Activated CD4-positive, alpha-beta T cell treated with anti-CD3 and anti-CD28 coated beads for 1 hour (primary cell): ENCODE measurements at places on chromosomes 6 and 20.

- DNase-seq, result no peak
These were observed 249.2 kb upstream of the QKI start for GRCh38 chr6:163165155-163165910.

GRCh38 chr6:2109796-2110195, 135.6 kb downstream of the GMDS start:
- DNase-seq, result no peak

- DNase-seq, result no peak
These were observed 105.3 kb upstream of the BMP5 start for GRCh38 chr6:55980627-55981211.

DNA sequence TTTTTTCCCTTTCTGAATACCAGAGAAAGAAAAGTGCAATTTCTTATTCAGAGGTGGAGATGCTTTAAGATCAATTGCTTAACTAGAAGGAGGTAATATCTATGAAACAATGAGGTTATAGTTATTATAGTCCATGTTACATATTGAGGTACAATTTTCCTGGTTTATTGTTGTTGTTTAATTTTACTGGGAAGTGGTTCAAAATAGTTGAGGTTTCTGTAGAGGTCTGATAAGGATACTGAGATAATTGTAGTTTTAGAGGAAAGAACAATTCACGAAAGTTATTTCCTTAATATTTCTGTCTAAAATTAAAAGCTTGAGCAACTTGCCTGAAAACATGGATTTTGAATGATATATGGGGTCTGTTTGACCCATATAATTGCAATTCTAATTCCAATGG, 51.4 kb downstream of the DOK5 start:
- DNase-seq, result no peak

GRCh38 chr6:118551063-118552053, 3.3 kb downstream of the PLN start:
- DNase-seq, result no peak

- no peak for DNase-seq
These were observed 245.4 kb upstream of the ASCC3 start for GRCh38 chr6:101126501-101126900.

DNA sequence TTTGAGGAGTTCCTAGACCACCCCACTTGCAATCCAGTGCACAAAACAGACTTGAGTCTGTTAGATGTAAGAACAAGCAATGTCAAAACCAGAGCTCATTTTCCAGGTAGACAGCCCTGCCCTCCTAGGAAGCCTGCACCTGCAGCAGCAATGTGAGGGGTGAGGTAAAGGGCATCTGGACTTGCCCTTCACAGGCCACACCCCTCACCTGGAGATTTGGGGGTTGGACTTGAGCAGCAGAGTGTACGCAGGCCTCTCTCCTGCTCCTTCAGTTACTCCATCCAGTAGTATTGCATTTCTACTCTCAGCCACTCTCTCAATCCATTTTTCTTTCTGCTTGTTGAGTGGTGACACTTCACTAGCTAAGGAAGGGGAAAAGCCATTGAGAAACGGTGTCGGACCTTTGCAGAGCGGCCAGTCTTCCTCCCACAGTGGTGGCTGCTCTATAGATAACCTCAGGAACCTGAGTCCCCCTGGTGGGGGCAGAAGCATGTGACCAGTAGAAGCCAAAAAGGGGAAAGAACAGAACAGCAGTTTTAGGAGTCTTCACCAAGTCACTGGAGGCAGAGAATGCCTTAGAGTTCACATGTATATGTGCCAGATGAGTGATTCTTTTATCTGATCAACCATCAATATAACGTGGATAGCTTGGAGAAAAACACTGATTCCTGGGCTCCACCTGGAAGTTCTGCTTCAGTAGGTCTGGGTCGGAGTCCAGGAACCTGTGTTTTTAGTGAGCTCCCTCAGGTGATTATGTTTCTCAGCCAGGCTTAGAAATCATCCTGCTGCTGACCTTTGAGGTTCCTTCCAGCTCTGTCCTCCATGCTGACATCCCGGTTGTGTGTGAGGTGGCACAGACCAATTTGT, 28.0 kb downstream of the ARFGEF2 start:
- DNase-seq, result no peak

GRCh38 chr6:139343052-139343750, 31.2 kb downstream of the CITED2 start:
- DNase-seq, result no peak

- no peak for DNase-seq
These were observed 29.3 kb downstream of the GRIK2 start for GRCh38 chr6:101422811-101423210.

GRCh38 chr20:37042986-37043972, 52.5 kb downstream of the RBL1 start:
- no peak for DNase-seq
